ENCODE measurements at places on chromosomes 5 and 9.

DNA sequence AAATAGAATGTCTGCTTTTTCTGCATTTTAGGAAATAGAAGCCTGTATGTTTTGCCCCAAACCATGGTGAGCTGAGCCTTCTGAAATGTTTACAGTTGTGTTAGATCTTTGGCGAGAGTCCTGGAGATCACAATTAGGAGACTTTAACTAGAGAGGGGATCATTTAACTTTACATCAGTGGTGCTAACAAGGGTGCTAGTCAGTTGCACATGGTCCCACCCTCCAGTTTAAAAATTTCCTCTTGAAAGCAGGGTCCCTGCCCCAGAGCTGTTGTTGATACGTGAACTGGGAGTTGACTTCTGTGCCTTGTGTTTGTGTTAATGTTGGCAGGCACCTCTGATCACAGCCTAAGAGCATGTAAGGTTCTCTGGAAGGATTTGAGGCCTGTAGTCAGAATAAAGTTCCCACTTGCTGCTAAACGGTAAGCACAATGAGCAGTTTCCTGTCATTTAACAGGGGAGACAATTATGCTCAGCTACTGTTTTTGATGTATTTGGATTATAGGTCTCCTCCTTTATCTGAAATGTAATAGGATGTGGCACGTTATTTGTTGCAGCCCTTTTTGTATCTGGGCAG lies 43.7 kb downstream of the RASGRF2 start:
- DNase-seq: no peak

- no peak for DNase-seq
These were observed 52.7 kb upstream of the ZNF618 start for GRCh38 chr9:113823421-113823820.

- no peak for DNase-seq
These were observed 136.2 kb downstream of the LIFR start for GRCh38 chr5:38420246-38420645.

DNA sequence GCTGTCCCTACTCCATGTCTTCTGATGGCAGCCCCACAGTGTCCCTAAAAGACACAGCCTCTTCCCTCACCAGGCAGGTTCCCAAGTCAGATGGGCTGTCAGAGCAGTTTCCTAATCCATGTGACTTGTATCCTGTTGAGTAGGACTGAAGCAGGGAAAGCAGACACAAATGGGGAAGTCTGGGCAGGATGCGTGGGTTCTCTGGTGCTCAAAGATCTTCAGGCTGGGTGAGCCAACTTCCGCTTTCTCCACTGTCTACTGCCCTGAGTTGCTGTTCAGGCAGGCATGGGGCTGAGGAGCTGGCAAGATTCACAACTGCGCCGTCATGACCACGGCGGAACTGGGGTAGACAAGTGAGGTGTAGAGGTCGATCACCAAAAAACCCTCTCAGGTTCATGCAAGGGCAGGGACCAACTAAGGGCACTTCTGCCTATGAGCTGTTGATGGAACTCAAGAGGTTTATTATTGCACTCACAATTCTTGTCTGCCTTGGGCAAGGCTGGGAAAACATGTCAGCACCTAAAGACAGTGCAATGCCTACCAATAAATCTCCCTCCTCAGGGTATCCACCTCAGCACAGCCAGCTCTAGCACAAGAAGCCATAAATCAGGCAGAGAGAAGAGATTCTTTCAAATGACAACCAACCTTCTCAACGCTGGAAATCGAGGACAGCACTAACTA lies 83.4 kb downstream of the RAPGEF1 start:
- DNase-seq: peak; percentile 84

GRCh38 chr5:55668356-55668755 lies 43.8 kb downstream of the SLC38A9 start:
- DNase-seq: no peak

DNA sequence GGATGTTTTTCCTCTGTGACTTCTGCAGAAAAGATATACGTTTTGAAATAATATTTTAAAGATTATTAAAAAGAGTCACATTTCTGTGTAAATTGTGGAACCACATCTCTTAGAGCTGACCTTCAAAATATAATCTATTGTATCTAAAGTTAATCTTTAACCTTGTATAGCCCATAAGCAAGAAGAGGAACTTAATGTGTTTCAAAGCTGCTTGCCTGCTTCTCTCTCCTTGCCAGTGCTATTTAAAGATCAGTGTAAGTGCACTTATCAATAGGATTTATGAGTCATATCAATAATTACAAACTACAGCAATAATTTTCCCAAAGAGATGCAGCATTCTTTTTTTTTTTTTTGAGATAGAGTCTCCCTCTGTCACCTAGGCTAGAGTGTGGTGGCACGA lies 29.4 kb upstream of the GDA start:
- no peak for DNase-seq

GRCh38 chr5:89230178-89230577 lies 347.2 kb upstream of the MEF2C start:
- DNase-seq: no peak

DNA sequence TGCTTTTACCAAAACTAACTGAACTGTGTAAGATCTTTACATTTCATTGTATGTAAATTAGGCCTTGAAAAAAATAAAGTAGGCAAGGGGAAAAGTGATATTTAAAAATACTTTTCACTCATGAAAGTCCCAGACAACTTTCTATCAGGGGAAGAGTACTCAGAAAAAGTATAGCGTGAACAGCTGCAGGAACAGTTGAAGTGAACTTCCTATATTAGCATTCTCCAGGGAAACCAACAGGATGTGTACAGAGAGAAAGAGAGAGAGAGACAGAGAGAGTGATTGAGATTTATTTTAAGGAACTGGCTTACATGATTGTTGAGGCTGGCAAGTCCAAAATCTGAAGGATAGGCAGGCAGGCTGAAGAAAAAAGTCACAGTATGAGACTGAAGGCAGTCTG lies 42.0 kb downstream of the ERMP1 start:
- DNase-seq: no peak

- no peak for DNase-seq
These were observed 15.2 kb downstream of the TMEFF1 start for GRCh38 chr9:100488177-100488576.

- DNase-seq: no peak
These were observed 39.3 kb upstream of the HK3 start for GRCh38 chr5:176938472-176938871.

- no peak for DNase-seq
These were observed 118.3 kb downstream of the DRD1 start for GRCh38 chr5:175325681-175326080.

- no peak for DNase-seq
These were observed 2.0 kb downstream of the GALNT12 start for GRCh38 chr9:98809311-98810101.

DNA sequence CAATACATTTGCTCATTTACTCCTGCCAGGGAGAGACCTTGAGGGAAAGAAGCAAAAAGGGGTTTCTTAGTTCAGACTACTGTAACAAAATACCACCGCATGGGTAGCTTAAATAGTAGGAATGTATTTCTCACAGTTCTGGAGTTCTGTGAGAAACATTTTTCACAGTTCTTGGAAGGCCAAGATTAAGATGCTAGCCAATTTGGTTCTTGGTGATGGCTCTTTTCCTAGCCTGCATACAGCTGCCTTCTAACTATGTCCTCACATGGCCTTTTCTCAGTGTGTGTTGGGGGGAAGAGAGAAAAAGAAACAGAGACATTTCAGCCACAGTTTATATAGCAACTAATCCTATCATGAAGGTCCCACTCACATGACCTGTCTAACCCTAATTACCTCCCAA lies 1644.7 kb upstream of the C9orf72 start:
- DNase-seq: no peak
